GM04504 (cell line): ENCODE measurements at places on chromosomes 16 and 17.

DNA sequence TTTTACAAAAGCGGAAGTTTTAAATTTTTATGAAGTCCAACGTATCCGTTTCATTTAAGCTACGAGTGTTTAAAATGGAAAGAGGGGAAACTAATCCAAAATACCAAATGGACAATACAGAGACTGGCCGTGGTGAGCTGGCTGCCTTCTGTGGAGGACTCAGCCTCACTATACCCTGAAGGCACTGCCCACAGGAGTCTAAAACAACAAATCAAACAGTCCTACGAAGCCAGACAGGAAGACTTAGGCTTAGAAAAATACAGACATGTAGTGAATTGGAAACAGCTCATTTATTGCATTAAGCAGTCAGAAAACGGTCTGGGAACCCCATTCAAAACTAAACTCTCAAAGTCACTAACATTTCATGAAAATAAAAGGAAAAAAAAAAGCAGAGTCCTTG is 75.1 kb downstream of the CYTH1 start:
- no peak for DNase-seq

GRCh38 chr17:1951920-1952319 is 73.2 kb downstream of the RTN4RL1 start:
- no peak for DNase-seq

DNA sequence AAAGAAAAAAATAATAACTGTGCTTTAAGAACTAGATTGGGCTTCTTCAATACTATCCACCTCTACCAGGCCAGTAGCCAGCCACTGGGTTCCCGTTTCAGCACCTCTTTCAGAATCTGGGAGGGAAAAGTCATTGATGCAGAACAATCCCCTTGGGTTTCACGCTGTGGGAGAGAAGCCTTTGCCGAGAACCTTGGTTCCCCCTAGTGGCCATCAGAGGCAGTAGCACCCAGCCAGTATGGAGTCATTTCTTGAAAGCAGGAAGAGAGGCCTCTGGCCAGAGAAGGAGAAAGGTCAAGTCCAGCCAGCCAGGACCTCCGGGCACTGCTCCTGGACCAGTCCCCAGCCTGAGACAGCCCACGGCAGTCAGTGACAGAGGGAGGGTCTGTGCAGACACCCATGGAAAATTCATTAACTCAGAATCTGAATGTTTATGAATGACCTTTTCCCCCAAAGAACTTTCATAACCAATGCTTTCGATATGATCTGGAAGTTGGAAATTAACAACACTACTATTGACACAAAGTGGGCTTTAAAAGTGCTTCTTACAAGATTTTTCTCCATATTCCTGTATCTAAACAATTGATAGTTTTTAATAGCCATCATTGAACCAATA is 51.2 kb upstream of the CDH5 start:
- peak; percentile 51 for DNase-seq

DNA sequence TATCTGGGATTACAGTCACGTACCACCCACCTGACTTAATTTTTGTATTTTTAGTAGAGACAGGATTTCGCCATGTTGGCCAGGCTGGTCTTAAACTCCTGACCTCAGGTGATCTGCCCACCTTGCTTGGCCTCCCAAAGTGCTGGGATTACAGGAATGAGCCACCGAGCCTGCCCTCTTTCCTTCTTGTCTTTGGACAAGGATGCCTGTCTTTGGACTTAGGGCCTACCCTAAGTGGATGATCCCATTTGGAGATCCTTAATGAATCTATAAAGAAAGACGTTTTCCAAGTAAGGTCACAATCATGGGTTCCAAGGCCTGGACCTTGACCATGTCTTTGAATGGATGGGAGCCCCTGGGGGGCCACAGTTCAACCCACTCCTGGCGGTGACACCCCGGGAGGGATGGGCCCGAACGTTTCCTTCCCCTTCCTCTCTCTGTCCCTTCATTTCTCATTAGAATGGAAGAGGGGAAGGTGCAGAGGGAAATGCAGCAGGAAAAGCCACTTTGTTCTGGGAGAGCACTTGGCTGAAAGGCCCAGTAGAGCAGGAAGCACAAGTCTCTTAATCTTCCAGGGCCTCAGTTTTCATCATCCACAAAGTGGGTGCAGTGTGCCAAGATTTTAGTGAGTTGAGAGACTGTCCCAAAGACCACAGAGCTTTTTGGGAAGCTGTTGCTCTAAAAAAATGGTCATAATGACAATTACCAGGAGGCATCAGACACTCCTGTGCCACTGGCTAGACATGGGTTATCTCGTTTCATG is 353.3 kb downstream of the SEC14L1 start:
- DNase-seq: no peak

GRCh38 chr16:65843941-65844340 is 522.5 kb upstream of the CDH5 start:
- no peak for DNase-seq

DNA sequence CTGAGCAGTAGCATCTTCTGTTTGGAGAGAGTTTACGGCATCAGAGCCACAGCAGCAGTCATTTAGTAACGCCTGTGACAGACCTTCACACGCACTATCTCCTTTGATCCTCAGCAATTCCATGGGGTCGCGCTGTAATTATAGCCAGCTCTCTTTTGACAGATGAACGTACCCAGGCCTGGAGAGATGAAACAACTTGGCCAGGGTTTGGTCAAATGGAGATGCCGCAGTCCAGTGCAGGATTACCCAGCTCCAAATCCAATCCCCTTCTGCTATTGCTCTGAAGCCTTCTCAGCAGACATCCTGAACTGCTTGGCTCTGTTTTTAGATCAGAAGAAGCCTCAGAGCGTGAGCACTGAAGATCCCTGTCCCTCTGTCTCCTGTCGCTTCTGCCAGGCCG is 83.9 kb downstream of the SOX9 start:
- DNase-seq: no peak

DNA sequence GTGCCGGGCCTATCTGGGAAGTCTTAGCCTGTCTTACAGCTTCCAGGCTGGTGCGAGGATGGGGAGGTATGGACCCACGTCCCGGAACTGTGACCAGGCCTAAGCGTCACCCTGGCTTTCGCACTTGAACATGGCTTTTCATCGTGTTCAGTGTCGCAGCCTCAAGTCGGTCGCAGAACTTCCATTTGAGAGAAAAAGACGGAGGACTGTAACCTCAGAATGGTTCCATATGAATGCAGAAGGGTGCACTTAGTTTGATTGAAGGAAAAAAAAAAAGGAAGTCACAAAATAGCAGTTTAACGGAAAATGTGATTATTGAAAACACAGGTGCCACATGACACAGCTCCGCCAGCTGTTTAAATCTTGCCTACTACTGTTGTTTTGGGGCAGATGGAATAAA is 30.2 kb upstream of the JPT2 start:
- DNase-seq: no peak

DNA sequence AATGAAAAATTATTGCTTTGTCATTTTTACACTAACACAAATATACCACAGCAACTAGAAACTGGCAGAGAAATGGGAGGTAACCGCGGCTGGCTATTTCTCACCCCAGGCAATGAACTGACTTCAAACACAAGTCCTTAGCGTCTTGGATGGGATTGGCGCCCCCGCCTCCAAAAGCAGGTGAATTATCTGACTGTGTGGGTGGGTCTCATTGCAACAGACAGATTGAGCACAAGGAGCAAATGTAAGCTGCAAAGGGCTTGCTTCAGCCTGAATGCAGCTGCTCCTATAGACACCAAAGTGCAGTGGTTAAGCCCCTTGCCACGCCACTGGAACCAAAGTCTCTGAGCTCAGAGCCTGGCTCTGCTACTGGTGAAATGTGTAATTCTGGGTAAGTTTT is 225.0 kb downstream of the XYLT1 start:
- DNase-seq: no peak

DNA sequence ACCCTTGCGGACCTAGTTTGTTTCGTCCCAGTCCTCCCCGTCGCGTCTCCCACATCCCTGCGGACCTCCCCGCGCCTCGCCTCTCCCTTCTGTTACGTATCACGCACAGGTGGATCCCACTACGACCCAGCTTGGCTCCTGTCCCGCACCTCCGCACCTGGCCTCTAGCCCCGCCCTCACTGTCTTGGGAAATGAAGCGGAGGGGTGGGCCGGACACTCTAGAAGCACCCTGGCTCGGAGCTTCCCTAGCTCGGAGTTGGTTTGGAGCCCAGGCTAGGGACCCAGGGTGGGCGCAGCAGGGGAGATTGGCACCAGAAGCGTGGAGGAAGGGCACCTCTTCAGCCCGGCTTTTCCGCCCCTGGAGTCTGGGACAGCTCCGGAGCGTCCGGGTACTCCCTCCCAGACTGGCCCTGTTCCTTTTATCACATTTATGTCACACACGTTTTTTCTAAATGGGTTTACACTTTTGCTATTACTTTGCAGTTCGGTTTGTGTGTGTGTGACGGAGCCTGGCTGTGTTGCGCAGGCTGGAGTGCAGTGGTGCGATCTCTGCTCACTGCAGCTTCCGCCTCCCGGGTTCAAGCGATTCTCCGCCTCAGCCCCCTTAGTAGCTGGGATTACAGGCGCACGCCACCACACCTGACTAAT is 1.4 kb upstream of the CEMP1 start:
- no peak for DNase-seq

GRCh38 chr16:87764600-87765472 is 950 bp downstream of the KLHDC4 start:
- DNase-seq: no peak

GRCh38 chr17:58265271-58265670 is 15.5 kb downstream of the MPO start:
- DNase-seq: no peak

DNA sequence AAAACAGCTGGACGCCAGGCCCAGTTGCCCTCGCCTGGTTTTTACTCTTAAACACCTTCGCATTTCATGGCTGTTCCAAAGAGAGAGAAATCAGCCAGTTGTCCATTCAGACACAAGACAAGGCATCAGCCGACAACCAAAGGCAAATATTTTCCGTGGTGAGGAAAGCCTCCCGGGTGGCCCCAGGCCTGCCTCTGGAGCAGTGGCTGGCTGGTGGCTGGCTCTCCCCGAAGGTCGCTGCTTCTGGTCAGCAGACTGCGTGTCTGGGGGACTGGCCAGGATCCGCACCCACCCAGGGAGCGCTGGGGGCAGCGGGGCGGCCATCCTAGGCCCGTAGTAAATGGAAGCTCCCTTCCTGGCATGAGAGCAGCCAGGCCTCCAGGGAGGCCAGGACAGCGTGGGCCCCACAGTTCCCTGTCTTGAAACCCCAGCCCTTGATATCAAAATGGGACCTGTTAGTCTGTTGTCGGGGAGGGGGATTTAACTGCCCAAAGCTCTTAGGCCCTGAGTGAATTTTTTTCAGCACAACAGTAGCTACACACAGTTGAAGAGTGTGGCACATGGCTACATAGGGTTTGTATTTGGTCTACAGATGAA is 57.7 kb downstream of the SREBF1 start:
- DNase-seq: no peak

GRCh38 chr16:83946154-83946780 is 6.8 kb upstream of the OSGIN1 start:
- DNase-seq: no peak

- no peak for DNase-seq
Measured at GRCh38 chr16:17459903-17460521, 10.7 kb downstream of the XYLT1 start.

DNA sequence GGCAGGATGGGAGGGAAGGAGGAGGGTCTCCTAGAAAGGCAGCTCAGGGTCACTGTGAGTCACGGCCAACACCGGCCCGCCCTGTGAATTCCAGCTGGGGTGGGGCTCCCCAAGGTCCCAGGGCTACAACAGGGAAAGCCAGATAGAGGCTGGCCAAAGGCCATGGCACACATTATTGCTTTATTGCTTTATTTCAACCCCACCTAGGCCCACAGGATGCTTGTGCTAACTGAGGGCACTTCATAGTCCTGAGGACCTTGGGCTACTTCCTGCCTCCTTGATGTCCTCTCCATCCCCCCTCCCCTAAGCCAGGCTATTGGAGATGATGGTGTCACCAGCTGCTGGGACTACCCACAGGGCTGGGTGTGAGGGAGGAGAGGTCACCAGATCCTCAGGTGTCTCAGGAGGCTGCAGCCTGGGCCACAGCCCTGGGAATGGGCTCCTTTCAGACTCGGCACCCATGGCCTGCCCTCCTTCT is 26.1 kb downstream of the LRRC75A start:
- no peak for DNase-seq

GRCh38 chr17:52155301-52155700 is 3.2 kb downstream of the CA10 start:
- no peak for DNase-seq

GRCh38 chr17:67718325-67718941 is 697 bp downstream of the NOL11 start:
- peak; percentile 13 for DNase-seq

DNA sequence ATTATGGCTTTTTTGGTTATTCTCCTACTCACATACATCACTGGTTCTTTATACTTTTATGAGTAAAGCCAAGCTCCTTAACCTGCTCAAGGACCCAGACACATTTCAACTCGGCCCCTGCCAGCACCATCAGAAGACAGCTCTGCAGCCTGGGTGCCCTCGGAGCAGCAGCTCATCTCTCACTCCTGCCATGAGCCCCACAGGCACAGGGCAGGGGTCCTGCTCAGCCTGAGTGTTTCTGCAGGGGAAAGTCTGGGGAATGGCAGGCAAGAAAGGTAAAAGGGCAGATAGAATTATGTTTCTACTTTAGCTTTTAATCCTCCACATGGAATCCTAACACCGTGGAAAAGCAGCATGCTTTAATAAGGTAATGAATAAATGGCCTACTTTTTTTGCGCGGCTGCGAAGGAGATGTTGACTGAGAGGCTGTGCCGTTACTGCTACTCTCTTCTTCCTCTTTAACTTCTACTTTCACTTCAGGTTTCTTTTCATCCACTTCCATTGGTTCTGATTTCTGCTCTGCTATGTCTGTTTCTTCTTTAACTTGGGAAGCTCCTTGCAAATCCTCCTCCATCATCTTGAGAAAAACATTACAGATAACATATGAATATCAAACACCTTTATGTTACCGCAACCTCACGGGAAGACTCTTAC is 50.1 kb upstream of the TRAP1 start:
- DNase-seq: no peak

DNA sequence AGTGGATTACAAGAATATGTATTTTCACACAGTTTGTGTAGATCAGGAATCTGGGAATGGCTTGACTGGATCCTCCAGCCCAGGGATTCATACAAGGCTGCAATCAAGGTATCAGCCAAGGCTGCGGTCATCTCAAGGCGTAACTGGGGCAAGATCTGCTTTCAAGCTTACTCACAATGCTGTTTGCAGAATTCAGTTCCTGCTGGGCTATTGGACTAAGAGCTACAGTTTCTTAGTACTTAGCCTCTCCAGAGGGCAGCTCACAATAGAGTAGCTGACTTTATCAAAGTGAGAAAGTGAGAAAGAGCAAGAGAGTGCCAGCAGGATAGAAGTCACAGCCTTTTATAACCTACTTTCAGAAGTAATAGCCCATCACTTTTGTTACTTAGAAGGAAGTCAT is 211.0 kb downstream of the MAP2K6 start:
- DNase-seq: no peak

DNA sequence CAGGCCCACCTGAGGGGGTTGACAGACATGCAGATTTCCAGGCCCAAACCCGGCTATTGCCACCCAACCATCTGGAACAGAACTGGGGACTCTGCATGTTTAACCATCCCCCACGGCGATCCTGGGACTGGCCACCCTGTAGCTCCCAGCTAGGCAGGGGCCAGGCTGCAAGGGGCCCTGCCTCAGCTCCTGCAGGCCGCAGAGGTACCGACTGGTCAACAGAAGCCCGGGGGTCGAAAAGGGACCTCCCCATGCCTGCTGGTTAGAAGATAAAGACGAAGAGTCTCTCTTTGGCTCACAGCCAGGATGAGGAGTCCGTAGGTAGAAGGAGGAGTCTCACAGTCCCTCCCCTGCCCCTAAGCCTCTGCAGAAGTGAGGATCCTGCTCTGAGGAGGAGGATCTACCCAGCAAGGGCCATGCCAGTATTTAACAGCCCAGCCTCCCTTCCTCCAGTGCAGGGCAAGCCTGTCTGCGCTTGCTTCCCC is 223.4 kb upstream of the TNRC6C start:
- no peak for DNase-seq
